Thoracic aorta endothelial cell (primary cell): ENCODE measurements at places on chromosomes 11 and 22. TPM values are rescaled to one million over a fixed set of nuclear protein-coding genes. Genes with fewer than 3 reads are reported as not detected.

Gene NXPE1
- total RNA-seq: not detected in 2 replicates

Gene TSPAN4
- total RNA-seq: 84.0 and 93.8 TPM in 2 replicates

Gene SLC6A5
- not detected in 2 replicates for total RNA-seq

Gene CDC42EP2
- total RNA-seq: 19.5 and 28.3 TPM in 2 replicates

Gene ARHGAP20
- total RNA-seq: 9.2 and 10.0 TPM in 2 replicates

Gene MAP6
- 0.27 and 0.36 TPM in 2 replicates for total RNA-seq

Gene GNG3
- not detected in 2 replicates for total RNA-seq

Gene SF1
- 192 and 220 TPM in 2 replicates for total RNA-seq

Gene KDM4E
- not detected in 2 replicates for total RNA-seq

Gene NXPE4
- total RNA-seq: not detected in 2 replicates

Gene CHRM1
- not detected in 2 replicates for total RNA-seq

Gene MUC15
- total RNA-seq: not detected in 2 replicates

Gene TUB
- 2.1 and 13.0 TPM in 2 replicates for total RNA-seq

Gene PPP6R3
- total RNA-seq: 206 and 229 TPM in 2 replicates

Gene FOXRED1
- total RNA-seq: 15.2 and 20.9 TPM in 2 replicates

Gene MUC5AC
- total RNA-seq: not detected in 2 replicates

Gene PHF5A
- 54.1 and 63.7 TPM in 2 replicates for total RNA-seq

Gene PRCP
- total RNA-seq: 105 and 143 TPM in 2 replicates

Gene CHEK2
- total RNA-seq: 17.8 and 25.4 TPM in 2 replicates

Gene HBG2
- total RNA-seq: not detected in 2 replicates

Gene GUCD1
- 135 and 166 TPM in 2 replicates for total RNA-seq

Gene SAA2
- not detected in 2 replicates for total RNA-seq

Gene SYT8
- not detected in 2 replicates for total RNA-seq

Gene POU2AF2
- not detected in 2 replicates for total RNA-seq

Gene SAA1
- total RNA-seq: not detected in 2 replicates

Gene OR5M10
- not detected in 2 replicates for total RNA-seq

Gene GUCY1A2
- 0.79 and 5.1 TPM in 2 replicates for total RNA-seq

Gene CDC45
- 32.7 and 44.6 TPM in 2 replicates for total RNA-seq

Gene FXYD2
- total RNA-seq: 0.40 and 0.50 TPM in 2 replicates

Gene GGT1
- 0.53 and 0.57 TPM in 2 replicates for total RNA-seq

Gene SLC22A6
- not detected in 2 replicates for total RNA-seq

Gene MRPL21
- total RNA-seq: 66.1 and 74.6 TPM in 2 replicates

Gene CTSW
- not detected in 2 replicates for total RNA-seq

Gene MOV10L1
- total RNA-seq: 20.2 and 44.9 TPM in 2 replicates

Gene CRYBB3
- total RNA-seq: not detected in 2 replicates
